Left lung (tissue), 14 donors: ENCODE measurements at places on chromosomes 6 and 20. TPM values are rescaled to one million over a fixed set of nuclear protein-coding genes. Genes with fewer than 3 reads are reported as not detected.

GRCh38 chr6:142874676-142875075, 70.3 kb downstream of the HIVEP2 start:
- H3K27me3 ChIP-seq = no peaks in the 10 kb centered on the region
- no peak overlapping the region for H3K27ac ChIP-seq
- DNase-seq = no peak
- H3K4me3 ChIP-seq = no peak overlapping the region
- no peaks in the 10 kb centered on the region for H3K36me3 ChIP-seq
- H3K4me1 ChIP-seq = peaks cover 3% of the 10 kb centered on the region

GNRH2 gene
- total RNA-seq = 0.63 TPM

- H3K27ac ChIP-seq = no peak overlapping the region
- no peak overlapping the region for H3K4me3 ChIP-seq
- peaks cover under 1% of the 10 kb centered on the region for H3K27me3 ChIP-seq
- no peak for DNase-seq
These were observed 32.1 kb upstream of the BMP6 start for GRCh38 chr6:7693827-7694226.

GRCh38 chr6:15036690-15037245, 209.1 kb upstream of the JARID2 start:
- no peak overlapping the region for H3K4me3 ChIP-seq
- no peak for DNase-seq
- no peaks in the 10 kb centered on the region for H3K36me3 ChIP-seq
- no peak overlapping the region for H3K27ac ChIP-seq
- no peaks in the 10 kb centered on the region for H3K27me3 ChIP-seq
- H3K4me1 ChIP-seq = no peaks in the 10 kb centered on the region

DNA sequence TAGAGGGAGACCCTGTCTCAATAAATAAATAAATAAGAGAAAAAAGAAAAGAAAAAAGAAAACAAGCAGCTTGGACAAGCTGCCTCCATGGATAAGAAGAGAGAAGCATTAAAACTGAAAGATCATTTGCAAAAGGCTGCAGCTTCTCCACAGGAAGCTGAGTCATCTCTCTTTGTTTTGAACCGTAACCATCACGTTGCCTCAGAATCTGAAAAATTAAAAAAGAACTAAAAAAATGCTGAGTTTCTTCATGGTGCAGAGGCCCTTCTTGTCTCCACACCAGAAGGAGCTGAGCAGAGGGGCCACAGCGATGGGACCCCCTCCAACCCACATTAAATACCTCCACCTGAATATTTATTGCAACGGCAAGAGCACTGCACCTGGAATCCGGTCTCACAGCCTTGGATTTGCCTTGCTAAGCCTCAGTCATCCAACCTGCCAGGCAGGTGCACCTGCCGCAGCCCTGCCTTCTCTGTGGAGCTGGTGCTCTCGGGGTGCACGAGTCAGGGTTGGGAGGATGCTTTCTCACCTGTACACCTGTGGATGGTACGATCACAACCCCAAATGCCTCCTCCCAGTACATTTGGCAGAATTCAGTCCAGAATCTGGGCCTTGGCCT, 28.1 kb downstream of the TOX2 start:
- no peak for DNase-seq
- no peaks in the 10 kb centered on the region for H3K27me3 ChIP-seq
- peak overlapping the region; percentile 96 for H3K27ac ChIP-seq

DNA sequence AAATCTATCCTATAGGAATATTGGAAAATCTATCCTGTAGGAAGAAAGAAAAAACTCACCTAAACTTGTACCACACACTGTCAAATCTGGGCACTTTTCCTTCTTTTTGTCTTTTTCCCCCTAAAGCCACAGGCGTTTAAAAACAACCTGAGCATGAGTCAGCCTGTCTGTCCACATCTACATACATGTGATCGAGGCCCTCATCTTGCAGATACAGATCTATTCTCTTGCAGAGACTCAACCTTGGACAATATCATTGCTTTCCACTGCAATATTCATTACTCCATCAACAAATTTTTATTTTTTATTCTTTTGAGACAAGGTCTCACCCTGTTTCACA, 95.9 kb upstream of the IYD start:
- H3K27ac ChIP-seq = no peak overlapping the region
- no peak for DNase-seq
- no peaks in the 10 kb centered on the region for H3K27me3 ChIP-seq
- H3K4me3 ChIP-seq = no peak overlapping the region
- no peaks in the 10 kb centered on the region for H3K36me3 ChIP-seq
- no peaks in the 10 kb centered on the region for H3K4me1 ChIP-seq

DNA sequence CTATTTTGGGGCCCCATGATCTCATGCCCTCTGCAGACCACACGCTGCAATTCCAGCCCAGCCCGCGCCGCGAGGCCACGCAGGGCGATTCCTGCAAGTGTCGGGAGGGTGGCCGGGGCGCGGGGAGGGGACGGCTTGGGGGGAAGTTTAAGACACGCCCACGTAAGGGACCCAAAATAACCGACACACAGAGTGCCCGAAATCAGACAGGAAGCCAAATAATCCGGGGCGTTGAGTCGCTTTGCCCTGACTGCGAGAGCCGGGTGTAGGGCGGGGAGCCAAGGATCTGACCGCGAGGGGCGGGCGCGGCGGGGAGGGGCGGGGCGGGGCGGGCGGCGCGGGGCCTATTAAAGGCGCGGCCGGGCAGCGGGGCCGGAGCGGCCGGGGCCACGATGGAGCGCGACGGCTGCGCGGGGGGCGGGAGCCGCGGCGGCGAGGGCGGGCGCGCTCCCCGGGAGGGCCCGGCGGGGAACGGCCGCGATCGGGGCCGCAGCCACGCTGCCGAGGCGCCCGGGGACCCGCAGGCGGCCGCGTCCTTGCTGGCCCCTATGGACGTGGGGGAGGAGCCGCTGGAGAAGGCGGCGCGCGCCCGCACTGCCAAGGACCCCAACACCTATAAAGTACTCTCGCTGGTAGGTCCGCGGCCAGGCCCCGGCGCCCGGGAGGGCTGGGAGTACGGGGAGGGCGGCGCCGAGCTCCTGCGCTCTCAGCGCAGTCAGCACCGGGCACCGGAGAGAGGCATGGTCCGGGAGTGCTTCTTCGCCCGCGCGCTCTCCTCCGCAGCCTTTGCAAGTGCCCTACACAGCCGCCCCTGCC, at the start of gene ENPP1:
ENPP1 (plus strand) TSS at position 377 of the 816 bp plus-strand sequence; CDS start at position 393, 16 bp downstream.
- no peak within 1 kb of the TSS for H3K27ac ChIP-seq
- peaks cover 6% of the 10 kb centered on the region for H3K27me3 ChIP-seq
- H3K4me3 ChIP-seq = peak within 1 kb of the TSS; percentile 52
- peak; percentile 46 for DNase-seq

DNA sequence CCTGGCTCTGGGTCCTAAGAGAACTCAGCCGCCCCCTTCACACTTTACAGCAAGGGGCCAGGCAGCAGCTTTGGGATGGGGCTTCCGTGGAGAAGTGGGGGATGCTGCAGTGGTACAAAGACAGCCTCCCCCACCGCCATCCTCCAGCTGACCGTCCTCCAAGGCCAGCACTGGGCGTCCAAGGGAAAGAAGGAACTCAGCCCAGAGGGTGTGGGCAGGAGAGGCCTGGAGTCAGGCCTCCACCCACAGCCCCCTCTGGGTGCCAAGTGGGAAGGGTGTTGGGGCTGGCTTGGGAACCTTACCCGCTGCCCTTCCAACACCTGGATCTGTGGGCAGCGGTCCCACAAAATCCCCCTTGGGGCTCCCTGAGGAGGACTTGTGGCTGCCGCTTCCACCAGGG, 13.1 kb downstream of the STMN3 start:
- DNase-seq = no peak
- H3K36me3 ChIP-seq = no peaks in the 10 kb centered on the region
- H3K27ac ChIP-seq = peak overlapping the region; percentile 75
- no peaks in the 10 kb centered on the region for H3K27me3 ChIP-seq

DNA sequence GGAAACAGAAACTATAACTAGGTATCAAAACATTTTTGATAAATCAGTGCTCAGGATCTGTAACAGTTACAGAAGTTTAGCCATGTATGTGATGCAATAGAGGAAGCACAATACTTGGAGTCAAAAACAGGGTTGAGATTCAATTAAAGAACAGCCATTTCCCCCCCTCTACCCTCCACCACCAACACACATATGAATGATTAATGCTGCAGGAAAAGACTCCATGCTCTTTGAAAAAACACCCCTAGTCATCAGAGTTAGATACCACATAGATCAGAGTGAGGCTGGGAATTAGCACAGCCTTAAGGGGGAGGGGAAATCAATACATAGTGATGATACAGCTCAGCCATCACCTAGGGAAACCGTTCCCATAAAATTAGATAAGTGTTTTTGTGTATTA, 108.9 kb upstream of the EMILIN3 start:
- H3K4me1 ChIP-seq = peaks cover 11% of the 10 kb centered on the region
- no peak for DNase-seq
- peak overlapping the region; percentile 16 for H3K27ac ChIP-seq
- no peaks in the 10 kb centered on the region for H3K27me3 ChIP-seq

PNLDC1 gene
- 0.23 TPM for total RNA-seq

GRCh38 chr6:30515106-30515505, 25.8 kb downstream of the HLA-E start:
- DNase-seq = no peak
- H3K36me3 ChIP-seq = no peaks in the 10 kb centered on the region
- H3K27me3 ChIP-seq = no peaks in the 10 kb centered on the region
- peak overlapping the region; percentile 41 for H3K4me3 ChIP-seq

- no peaks in the 10 kb centered on the region for H3K36me3 ChIP-seq
- H3K27me3 ChIP-seq = peaks cover 63% of the 10 kb centered on the region
- DNase-seq = no peak
These were observed 2.3 kb downstream of the NKAIN2 start for GRCh38 chr6:123805921-123806320.
